ENCODE measurements at places on chromosomes 16 and 17.

DNA sequence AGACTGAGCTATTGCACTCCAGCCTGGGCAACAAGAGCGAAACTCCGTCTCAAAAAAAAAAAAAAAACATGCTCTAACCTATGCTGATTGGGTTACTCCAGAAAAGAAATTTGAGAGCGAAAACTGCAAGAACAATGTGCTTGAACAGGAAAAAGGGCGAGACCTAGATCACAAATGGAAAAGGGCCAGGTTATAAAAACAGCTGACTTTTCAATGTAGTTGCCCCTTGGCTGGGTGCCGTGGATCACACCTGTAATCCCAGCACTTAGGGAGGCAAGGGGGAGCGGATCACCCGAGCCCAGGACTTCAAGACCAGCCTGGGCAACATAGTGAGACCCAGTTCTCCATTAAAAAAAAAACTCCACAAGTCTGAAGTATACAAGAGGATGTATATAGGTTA lies 48.8 kb downstream of the MRM3 start:
- no peak overlapping the region for H3K4me3 ChIP-seq
- no peaks in the 10 kb centered on the region for H3K27me3 ChIP-seq
- H3K4me1 ChIP-seq, result no peaks in the 10 kb centered on the region
- H3K36me3 ChIP-seq, result no peaks in the 10 kb centered on the region

- no peak for DNase-seq
- no peaks in the 10 kb centered on the region for H3K4me1 ChIP-seq
- no peak overlapping the region for H3K27ac ChIP-seq
Measured at GRCh38 chr17:17223736-17224135, 13.2 kb downstream of the FLCN start.

DNA sequence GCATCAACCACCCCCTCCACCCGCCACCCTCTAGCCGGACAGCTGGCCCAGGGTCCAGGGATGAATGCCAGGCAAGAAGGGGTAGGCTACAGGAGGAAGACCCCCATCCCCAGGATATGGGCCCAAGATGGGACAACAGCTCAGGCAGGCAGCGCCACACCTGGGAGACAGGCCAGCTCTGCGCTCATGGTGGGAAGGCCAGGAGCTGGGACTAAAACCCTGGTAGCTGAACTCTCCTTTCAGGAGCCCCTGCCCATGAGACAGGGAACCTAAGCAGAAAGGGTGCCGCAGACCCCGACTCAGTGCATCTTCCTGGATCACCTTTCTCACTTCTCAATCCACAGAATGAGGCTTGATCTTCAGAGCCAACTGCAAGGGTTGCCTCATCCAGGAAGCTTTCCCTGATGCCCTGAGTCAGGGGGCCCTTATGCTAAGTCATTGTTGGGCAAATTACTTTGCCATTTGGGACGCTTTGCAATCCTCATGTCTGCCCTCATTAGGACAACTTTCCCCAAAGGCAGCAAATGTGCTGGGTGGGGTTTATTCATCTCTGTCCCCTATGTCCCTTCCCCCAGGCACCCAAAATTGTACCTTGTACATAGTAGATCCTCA lies 9.0 kb downstream of the ZDHHC1 start:
- no peak overlapping the region for H3K4me3 ChIP-seq
- H3K27ac ChIP-seq, result no peak overlapping the region
- no peak for DNase-seq
- no peaks in the 10 kb centered on the region for H3K36me3 ChIP-seq
- peaks cover 34% of the 10 kb centered on the region for H3K4me1 ChIP-seq
- H3K27me3 ChIP-seq, result no peaks in the 10 kb centered on the region

DNA sequence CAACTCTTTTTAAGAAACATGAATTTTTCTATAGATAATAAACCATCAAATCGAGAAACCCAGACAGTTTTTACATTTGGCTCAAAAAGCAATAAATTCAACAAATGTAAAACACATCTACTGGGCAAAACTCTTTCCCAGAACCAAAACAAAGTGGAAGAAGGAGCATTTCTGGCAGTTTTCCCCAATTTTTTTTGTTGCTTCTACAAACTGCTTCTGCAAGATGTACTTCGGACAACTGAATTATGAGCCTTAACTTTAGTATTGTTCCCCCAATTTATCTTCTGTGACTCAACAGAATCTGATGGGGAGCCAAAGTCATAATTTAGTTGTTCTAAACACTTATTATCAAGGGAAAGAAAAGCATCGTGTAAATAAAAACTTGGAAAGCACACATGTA lies 1047.2 kb downstream of the CDH11 start:
- H3K4me3 ChIP-seq, result no peak overlapping the region
- no peaks in the 10 kb centered on the region for H3K36me3 ChIP-seq
- no peak for DNase-seq
- H3K27ac ChIP-seq, result no peak overlapping the region

DNA sequence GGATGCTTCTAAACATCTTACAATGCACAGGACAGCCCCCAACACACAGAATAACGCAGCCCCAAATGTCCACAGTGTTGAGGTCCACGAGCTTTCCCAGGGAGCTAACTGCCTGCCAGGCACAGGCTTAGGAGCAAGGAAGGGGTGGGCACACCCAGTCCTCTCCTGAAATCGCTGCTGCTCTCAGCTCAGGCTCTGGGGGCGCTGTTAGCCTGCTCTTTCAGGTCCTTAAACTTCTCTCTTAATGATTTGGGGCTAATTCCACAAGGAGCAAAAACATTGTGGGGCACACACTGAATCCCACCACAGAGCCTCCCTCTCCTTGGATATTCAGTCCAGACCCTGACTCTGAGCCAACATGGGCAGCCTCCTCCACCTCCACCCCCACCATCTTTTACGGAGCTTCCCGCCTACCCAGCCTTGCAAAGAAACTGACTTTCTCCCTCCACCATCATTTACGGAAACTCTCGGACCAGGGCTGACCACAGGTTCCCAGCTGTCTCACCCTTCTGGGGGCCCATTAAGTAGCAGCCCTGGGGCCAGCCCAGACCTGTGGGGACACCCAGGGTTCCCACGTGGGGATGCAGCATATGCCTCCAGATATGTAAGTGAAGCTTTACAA lies 1.1 kb downstream of the CD300H start:
- H3K4me1 ChIP-seq, result peaks cover 14% of the 10 kb centered on the region
- DNase-seq, result peak; percentile 64
- no peaks in the 10 kb centered on the region for H3K36me3 ChIP-seq
- no peak overlapping the region for H3K27ac ChIP-seq
- peaks cover 34% of the 10 kb centered on the region for H3K27me3 ChIP-seq

GRCh38 chr17:58789831-58790230 lies 34.2 kb downstream of the PPM1E start:
- peaks cover 4% of the 10 kb centered on the region for H3K4me1 ChIP-seq
- DNase-seq, result no peak
- no peak overlapping the region for H3K4me3 ChIP-seq
- H3K27ac ChIP-seq, result no peak overlapping the region
- peaks cover 33% of the 10 kb centered on the region for H3K27me3 ChIP-seq

GRCh38 chr17:81641825-81642489 lies 5.0 kb downstream of the TSPAN10 start:
- H3K36me3 ChIP-seq, result no peaks in the 10 kb centered on the region
- H3K27ac ChIP-seq, result peak overlapping the region; percentile 62
- H3K4me1 ChIP-seq, result peaks cover 11% of the 10 kb centered on the region
- peak; percentile 83 for DNase-seq
- no peaks in the 10 kb centered on the region for H3K27me3 ChIP-seq
- peak overlapping the region; percentile 5 for H3K4me3 ChIP-seq

- no peak overlapping the region for H3K4me3 ChIP-seq
- H3K4me1 ChIP-seq, result peaks cover 12% of the 10 kb centered on the region
- no peaks in the 10 kb centered on the region for H3K27me3 ChIP-seq
- 0 out of 2 replicates have a peak overlapping the region, but pooled peaks have one; percentile 11 for H3K27ac ChIP-seq
Measured at GRCh38 chr16:11757671-11758545, 15.3 kb upstream of the TXNDC11 start.

GRCh38 chr17:65783845-65784334 lies 222.4 kb upstream of the AXIN2 start:
- H3K27ac ChIP-seq, result peak overlapping the region; percentile 88
- no peaks in the 10 kb centered on the region for H3K36me3 ChIP-seq
- H3K27me3 ChIP-seq, result no peaks in the 10 kb centered on the region

DNA sequence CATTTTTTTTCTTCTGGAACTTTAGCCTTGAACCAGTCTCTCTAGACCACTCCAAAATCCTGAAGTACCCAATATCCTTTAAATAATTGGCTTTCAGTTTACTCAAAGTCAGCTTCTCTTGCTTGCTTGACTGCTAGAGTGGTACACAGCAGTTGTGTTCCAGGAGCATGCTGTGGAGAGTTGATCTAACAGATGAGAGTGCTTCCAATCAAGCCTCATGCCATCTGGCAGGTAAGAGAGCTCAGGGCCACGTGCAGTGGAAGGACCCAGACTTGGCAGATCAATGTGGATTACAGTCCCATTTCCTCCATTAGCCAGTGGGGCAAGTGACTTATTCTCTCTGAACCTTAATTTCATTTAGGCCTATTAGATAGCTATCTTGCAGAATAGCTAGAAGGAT lies 15.7 kb downstream of the CNEP1R1 start:
- H3K27me3 ChIP-seq, result peaks cover 6% of the 10 kb centered on the region
- no peaks in the 10 kb centered on the region for H3K4me1 ChIP-seq
- no peak overlapping the region for H3K4me3 ChIP-seq
- H3K36me3 ChIP-seq, result no peaks in the 10 kb centered on the region

DNA sequence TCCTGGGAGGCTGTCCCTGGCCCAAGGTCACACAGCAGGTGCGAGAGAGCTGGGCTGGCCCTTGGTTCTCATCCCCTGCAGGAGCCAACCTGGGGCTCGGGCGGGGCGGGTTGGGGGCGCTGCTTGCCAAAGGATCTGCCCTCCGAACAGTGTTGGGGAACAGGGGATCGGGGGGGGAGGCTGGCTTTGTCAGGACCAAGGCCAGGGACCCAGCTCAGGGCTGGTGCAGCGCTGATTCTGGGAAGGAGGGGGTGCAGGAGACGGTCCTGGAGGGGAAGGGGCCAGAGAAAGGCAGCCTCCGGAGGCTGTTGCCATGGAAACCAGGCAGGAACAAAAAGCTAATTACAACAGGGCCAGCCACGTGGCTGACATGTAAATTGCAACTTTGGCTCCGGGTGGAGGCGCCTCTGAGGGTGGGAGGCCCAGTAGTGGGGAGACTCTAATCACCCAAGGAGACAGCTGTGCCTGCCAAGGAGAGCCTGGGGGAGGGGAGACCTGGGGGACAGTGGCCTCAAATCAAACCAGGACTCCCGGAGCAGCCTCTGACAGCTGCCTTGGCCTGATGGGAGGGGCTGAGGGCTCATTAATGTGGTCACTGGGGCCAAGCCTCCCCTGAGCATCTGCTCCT lies 1.3 kb downstream of the TUBB3 start:
- no peaks in the 10 kb centered on the region for H3K36me3 ChIP-seq
- H3K27me3 ChIP-seq, result no peaks in the 10 kb centered on the region
- H3K27ac ChIP-seq, result no peak overlapping the region
- H3K4me1 ChIP-seq, result peaks cover 23% of the 10 kb centered on the region
- no peak for DNase-seq

DNA sequence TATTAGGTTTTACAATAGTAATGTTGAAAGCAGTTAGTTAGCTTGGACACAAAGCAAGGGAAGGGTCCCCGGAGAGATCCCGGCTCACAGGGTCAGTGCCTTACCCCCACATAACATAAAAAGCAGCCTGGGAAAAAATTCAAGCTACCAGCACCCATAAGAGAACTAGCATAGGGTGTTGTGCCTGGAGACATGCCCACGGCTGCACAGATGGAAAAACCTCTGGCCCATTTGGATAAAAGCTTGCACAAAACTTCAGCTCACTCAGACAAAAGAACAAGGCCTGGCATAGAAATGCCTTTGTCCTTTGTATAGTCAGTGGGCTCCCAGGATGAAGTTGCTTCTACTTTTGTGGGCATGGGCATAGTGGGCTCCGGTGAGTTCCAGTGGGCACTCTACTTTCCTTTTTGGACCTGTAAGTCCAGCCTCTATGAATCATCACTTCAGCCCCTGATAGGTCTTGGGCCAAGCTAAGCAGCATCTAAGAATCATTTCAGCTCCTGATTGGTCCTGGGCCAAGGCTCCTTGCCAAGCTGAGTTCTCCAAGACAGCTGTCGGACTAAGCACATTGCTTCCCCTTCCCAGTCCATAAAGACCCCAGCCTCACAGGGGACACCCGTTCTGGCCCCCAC lies 1.3 kb upstream of the RDM1 start:
- H3K4me1 ChIP-seq, result peaks cover 7% of the 10 kb centered on the region
- no peak overlapping the region for H3K27ac ChIP-seq
- no peak overlapping the region for H3K4me3 ChIP-seq
- no peak for DNase-seq
- H3K36me3 ChIP-seq, result no peaks in the 10 kb centered on the region

GRCh38 chr17:42286411-42287221 lies 1.7 kb upstream of the STAT5A start:
- H3K36me3 ChIP-seq, result no peaks in the 10 kb centered on the region
- H3K4me1 ChIP-seq, result no peaks in the 10 kb centered on the region
- no peaks in the 10 kb centered on the region for H3K27me3 ChIP-seq
- H3K4me3 ChIP-seq, result no peak overlapping the region
- no peak for DNase-seq
